ENCODE measurements at places on chromosomes 13 and 19. TPM values are rescaled to one million over a fixed set of nuclear protein-coding genes. Genes with fewer than 3 reads are reported as not detected.

GRCh38 chr19:1084024-1084868 is 10.9 kb downstream of the POLR2E start:
- H3K27me3 ChIP-seq = no peaks in the 10 kb centered on the region
- peaks cover 78% of the 10 kb centered on the region for H3K36me3 ChIP-seq
- peaks cover 93% of the 10 kb centered on the region for H3K4me1 ChIP-seq
- H3K4me3 ChIP-seq = no peak overlapping the region
- DNase-seq = peak; percentile 4

MAP4K1 gene
- total RNA-seq = 346 TPM

ZNF541 gene
- total RNA-seq = 0.79 TPM

TUBA3C gene
- not detected for total RNA-seq

DNA sequence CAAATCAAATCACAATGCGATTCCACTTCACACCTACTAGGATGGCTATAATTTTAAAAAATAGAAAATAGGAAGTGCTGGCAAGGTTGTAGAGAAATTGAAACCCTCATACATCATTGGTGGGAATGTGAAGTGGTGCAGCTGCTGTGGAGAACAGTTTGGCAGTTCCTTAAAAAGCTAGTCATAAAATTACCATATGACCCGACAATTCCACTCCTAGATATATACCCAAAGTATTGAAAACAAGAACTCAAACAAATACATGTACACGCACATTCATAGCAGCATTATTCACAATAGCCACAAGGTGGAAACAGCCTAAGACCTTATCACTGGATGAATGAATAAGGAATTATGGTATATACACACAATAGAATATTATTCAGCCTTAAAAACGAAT is 12.0 kb downstream of the HMGB1 start:
- H3K27me3 ChIP-seq = no peaks in the 10 kb centered on the region
- no peak overlapping the region for H3K4me3 ChIP-seq
- no peaks in the 10 kb centered on the region for H3K4me1 ChIP-seq
- no peak overlapping the region for H3K27ac ChIP-seq

APOE gene
- 11.9 TPM for total RNA-seq

RGCC gene
- total RNA-seq = 146 TPM

DNA sequence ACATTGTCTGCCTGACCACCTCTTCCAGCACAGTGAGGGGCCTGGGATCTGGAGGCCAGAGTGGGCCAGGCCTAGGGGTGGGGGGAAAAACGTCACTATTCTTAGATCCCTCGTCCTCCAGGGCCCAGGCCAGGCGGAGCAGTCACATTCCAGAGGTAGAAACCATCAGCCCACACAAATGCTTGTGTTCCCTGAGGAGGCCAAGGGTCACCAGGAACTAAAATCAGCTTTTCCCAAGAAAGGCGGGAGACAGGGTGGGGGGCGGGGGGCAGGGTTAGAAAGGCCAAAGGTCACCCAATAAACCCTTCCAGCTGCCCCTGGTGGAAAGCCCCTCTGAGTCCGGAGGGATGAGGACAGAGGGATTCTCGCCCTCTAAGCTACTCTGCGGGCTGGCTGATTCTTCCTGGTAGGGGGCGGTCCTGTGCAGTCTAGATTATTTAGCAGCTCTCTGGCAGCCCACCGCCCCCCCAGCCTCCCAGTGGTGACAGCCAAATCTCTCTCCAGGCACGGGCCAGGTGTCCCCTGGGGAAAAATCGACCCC is 23.5 kb upstream of the CCL25 start:
- no peaks in the 10 kb centered on the region for H3K27me3 ChIP-seq
- no peaks in the 10 kb centered on the region for H3K4me1 ChIP-seq
- H3K36me3 ChIP-seq = no peaks in the 10 kb centered on the region
- DNase-seq = no peak

DNA sequence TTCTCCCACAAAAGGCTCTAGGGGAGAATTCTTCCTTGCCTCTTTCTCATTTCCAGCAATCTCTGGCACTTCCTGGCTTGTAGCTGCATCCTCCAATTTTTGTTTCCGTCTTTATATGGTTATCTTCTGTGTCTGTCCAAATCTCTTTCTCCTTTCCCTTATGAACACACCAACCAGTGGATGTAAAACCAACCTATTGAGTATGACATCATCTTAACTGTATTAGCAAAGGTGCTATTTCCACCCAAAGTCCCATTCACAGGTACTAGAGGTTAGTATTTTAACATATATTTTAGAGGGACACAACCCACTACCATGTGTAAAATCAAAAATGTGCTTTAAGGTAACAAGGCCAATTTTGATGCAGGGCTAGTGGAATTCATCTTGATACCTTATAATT is 129.0 kb downstream of the RAP2A start:
- no peak for DNase-seq
- no peaks in the 10 kb centered on the region for H3K4me1 ChIP-seq
- H3K4me3 ChIP-seq = no peak overlapping the region
- no peak overlapping the region for H3K27ac ChIP-seq
- no peaks in the 10 kb centered on the region for H3K27me3 ChIP-seq

- no peak overlapping the region for H3K4me3 ChIP-seq
- H3K4me1 ChIP-seq = peaks cover 12% of the 10 kb centered on the region
- peaks cover 52% of the 10 kb centered on the region for H3K36me3 ChIP-seq
- peaks cover 2% of the 10 kb centered on the region for H3K27me3 ChIP-seq
- no peak for DNase-seq
Observed at GRCh38 chr19:14467816-14468215, 7.3 kb downstream of the PTGER1 start.

GPC6 gene
- total RNA-seq = not detected

DNA sequence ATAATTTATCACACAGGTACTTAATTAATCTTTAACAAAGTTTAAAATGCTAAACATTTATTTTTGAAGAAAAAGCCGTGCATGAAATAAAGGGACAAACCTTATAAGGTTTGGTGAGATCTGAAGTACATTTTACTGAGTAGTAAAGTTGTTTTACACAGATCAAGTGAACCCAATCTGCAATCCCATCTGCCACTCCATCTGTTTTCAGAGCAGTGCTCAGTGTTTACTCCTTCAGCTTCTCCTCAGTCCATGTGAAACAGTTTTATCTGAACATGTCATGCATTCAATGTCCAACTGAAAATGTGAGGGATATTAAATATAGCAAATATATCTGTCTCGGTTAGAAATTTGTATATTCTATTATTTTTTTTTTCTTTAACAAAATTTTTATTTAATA is 166.8 kb downstream of the MAB21L1 start:
- no peaks in the 10 kb centered on the region for H3K36me3 ChIP-seq
- DNase-seq = no peak
- no peak overlapping the region for H3K27ac ChIP-seq
- H3K4me3 ChIP-seq = no peak overlapping the region
- H3K27me3 ChIP-seq = no peaks in the 10 kb centered on the region

KLF1 gene
- total RNA-seq = not detected

GRCh38 chr13:46213242-46213641 is 1.5 kb downstream of the LRRC63 start:
- H3K36me3 ChIP-seq = no peaks in the 10 kb centered on the region
- no peak for DNase-seq
- H3K27ac ChIP-seq = no peak overlapping the region
- no peak overlapping the region for H3K4me3 ChIP-seq
- peaks cover 18% of the 10 kb centered on the region for H3K4me1 ChIP-seq

OR4F17 gene
- not detected for total RNA-seq

GRCh38 chr19:7868671-7869452 is 5.3 kb downstream of the PRR36 start:
- peak; percentile 95 for DNase-seq
- peak overlapping the region; percentile 28 for H3K4me3 ChIP-seq
- no peaks in the 10 kb centered on the region for H3K36me3 ChIP-seq
- H3K27me3 ChIP-seq = no peaks in the 10 kb centered on the region
- peaks cover 43% of the 10 kb centered on the region for H3K4me1 ChIP-seq
- peak overlapping the region; percentile 61 for H3K27ac ChIP-seq

GRCh38 chr19:35729021-35729420 is 11.2 kb downstream of the KMT2B start:
- no peaks in the 10 kb centered on the region for H3K4me1 ChIP-seq
- no peak overlapping the region for H3K4me3 ChIP-seq

SERP2 gene
- not detected for total RNA-seq

ENOX1 gene
- total RNA-seq = not detected

GRCh38 chr13:25689539-25689938 is 317.8 kb downstream of the ATP8A2 start:
- DNase-seq = no peak
- no peaks in the 10 kb centered on the region for H3K27me3 ChIP-seq
- H3K27ac ChIP-seq = no peak overlapping the region
- no peak overlapping the region for H3K4me3 ChIP-seq

DNA sequence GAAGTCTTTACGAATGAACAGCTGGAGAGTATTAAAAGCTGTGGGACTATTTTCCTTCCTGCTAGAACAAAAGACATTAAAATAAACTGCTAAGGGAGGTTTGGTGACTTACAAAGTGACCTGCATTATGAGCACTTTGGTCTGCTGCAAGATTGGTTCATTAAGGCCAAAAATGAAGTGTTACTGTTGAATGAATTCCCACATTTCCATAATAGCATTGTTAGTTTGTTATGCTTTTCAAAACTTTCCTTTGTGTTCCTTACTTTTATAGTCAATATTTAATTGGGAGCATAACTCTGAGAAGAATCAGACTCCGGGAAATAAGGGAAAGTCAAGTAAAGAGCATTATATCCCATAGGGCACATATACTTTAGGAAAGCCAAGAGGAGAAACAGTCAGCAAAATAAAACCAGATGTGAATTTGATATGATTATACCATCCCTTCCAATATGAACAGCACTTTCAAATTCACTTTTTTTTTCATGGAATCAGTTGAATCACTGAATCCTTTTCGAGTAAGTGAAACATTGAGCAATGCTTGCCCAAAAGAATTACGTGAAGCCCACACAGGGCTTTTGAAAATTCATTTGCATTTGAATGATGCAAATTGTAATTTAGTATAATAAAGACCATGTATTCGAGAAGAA is 112.6 kb downstream of the KCTD12 start:
- no peaks in the 10 kb centered on the region for H3K36me3 ChIP-seq
- DNase-seq = no peak
- H3K27ac ChIP-seq = no peak overlapping the region
- no peaks in the 10 kb centered on the region for H3K4me1 ChIP-seq

SOX1 gene
- not detected for total RNA-seq

ACER1 gene
- 1.3 TPM for total RNA-seq

- no peak for DNase-seq
- peaks cover 86% of the 10 kb centered on the region for H3K4me1 ChIP-seq
- no peak overlapping the region for H3K4me3 ChIP-seq
- peak overlapping the region; percentile 52 for H3K27ac ChIP-seq
- H3K36me3 ChIP-seq = no peaks in the 10 kb centered on the region
- H3K27me3 ChIP-seq = no peaks in the 10 kb centered on the region
Observed at GRCh38 chr13:99228737-99229691, 28.4 kb downstream of the UBAC2 start.

CYP4F2 gene
- not detected for total RNA-seq

CDKN2D gene
- total RNA-seq = 29.2 TPM

DNA sequence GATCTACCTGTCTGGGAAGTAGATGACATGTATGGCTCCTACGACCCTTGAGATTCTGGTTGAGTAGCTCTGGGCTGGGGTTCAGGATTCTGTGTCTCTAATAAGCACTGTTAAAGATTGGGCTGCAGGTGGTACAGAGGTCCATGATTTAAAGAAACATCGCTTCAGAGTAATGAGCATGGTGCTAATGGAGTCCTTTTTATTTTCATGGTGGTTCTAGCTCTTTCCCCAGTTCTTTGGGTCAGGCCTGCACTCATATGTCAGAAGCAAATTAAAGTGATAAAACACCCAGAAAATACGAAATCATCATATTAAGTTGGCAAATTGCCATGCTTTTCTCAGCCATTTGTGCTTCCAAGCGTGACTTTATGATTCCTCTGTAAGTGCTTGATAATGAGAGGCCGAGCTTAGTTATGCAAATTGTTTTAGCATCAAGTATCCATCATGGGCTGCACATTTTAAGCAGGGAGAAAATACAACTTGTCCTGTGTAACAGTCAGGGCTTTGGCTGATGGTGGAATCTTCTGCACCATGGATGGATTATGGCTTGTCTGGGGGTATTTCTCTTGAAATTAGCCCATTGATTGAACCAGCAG is 45.1 kb downstream of the MTUS2 start:
- H3K36me3 ChIP-seq = no peaks in the 10 kb centered on the region
- H3K4me1 ChIP-seq = no peaks in the 10 kb centered on the region
- no peak overlapping the region for H3K27ac ChIP-seq
- H3K27me3 ChIP-seq = no peaks in the 10 kb centered on the region
- H3K4me3 ChIP-seq = no peak overlapping the region

- no peak overlapping the region for H3K4me3 ChIP-seq
- no peak for DNase-seq
- H3K27me3 ChIP-seq = no peaks in the 10 kb centered on the region
- H3K4me1 ChIP-seq = no peaks in the 10 kb centered on the region
Observed at GRCh38 chr13:58919551-58919950, 1244.2 kb downstream of the DIAPH3 start.

DNA sequence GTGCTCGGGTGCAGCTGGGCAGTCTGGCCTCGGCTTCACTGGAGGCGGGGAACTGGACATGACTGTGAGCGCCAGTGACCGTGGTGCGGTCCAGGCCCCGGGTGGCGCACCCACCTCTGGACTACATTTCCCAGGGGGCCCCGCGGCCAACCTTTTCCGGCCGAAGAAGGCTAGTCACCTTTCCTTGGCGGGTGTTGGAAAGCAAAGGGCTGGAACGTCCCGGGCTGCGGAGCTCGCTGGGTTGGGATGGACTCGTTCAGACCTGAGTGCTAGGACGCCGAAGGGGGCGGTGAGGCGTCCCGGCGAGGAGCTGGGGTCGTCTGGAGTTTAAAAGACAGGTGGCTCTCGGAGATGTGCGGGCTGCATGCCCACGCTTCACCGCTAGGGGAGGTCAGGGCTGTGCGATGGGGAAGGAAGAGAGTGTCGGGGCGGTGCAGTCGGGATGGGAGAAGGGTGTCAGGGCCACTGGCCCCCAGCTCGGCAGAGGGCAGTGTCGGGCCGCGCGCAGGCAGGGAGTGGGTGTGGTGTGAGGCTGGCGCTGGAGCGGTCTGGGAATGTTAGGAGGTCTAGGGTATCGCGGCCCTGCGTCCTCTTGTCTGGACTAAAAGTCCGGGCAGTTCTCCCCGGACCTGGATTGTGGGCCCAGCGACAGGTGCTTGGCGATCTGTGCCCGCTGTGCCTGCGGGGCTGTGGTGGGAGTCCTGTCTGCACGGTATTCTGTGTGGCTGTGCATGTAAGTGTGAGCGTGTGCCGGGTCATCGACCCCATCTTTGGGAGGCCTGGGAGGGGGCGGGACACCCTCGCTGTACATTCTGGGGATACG is 57.1 kb downstream of the ZNF568 start:
- peaks cover 8% of the 10 kb centered on the region for H3K36me3 ChIP-seq
- H3K4me1 ChIP-seq = peaks cover 16% of the 10 kb centered on the region

CEACAM6 gene
- total RNA-seq = not detected

Measured in CD4-positive, alpha-beta memory T cell (primary cell).